Stimulated activated CD8-positive, alpha-beta memory T cell treated with anti-CD3 and anti-CD28 coated beads, Interleukin-4, amount 100 ng/mL, for 4 hours (primary cell): ENCODE measurements at places on chromosomes 5 and 9.

GRCh38 chr5:88719434-88719833 lies 163.6 kb downstream of the MEF2C start:
- DNase-seq: no peak

DNA sequence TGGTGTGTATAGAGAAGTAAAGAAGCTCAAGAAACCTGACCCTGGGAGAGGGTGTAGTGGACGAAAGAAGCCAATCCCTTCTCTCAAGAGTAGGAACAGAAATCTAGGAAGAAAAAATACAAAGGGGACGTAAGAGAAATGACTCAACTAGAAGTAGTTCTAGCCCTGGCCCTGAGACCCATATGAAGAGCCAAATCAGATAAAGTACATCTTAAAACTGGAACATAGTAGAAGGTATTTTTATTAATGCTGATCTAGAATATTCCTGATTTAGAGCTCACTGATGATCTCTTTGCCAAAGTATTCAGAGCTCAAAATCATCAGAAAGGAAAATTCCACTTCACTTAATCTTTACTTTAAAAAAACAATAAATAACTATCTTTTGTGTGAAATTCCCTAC lies 184.8 kb downstream of the MLLT3 start:
- no peak for DNase-seq

- no peak for DNase-seq
Measured at GRCh38 chr9:92108122-92108521, 7.1 kb downstream of the SPTLC1 start.

- no peak for DNase-seq
Measured at GRCh38 chr5:94223235-94223634, 395.2 kb downstream of the KIAA0825 start.

- no peak for DNase-seq
Measured at GRCh38 chr5:27590503-27590902, 552.1 kb upstream of the CDH9 start.

- DNase-seq: no peak
Measured at GRCh38 chr9:83372957-83373356, 165.2 kb downstream of the FRMD3 start.

DNA sequence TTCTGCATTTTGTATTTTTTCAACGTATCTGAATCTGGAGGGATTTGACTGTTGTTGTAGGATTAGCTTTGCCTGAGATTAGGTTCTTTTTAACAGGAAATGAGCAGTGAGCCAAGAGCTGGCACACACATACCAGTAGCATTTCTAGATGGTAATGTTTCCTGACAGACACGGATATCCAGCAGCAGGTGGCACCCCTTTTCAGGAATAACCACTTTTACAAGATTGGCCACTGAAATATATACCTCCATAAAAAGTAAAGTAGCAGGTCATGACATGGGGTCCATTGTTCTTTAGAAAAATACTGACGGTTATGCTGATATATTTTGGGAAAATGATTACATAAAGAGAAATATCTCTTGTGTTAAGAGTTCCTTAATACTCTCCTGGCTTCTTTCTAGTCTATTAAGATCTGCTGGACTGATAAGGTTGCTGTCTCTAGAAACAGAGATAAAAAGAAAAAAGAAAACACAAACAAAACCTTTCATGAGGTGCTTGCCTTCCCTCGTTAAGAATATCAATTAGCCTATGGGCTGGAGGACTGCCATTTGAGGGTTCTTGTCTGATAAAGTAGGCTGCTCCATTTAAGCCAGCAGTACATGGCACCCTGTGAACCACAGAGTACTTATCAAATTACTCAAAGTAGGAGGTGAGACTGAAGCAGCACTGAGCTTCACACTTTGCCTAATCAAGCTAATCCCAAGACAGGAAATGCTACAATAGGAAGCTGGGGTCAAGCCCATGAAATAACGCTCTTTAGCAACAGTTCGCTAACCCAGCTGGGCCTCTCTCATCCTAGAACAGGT lies 101.6 kb upstream of the PCA3 start:
- no peak for DNase-seq

GRCh38 chr9:14813336-14814248 lies 91.1 kb upstream of the CER1 start:
- no peak for DNase-seq

DNA sequence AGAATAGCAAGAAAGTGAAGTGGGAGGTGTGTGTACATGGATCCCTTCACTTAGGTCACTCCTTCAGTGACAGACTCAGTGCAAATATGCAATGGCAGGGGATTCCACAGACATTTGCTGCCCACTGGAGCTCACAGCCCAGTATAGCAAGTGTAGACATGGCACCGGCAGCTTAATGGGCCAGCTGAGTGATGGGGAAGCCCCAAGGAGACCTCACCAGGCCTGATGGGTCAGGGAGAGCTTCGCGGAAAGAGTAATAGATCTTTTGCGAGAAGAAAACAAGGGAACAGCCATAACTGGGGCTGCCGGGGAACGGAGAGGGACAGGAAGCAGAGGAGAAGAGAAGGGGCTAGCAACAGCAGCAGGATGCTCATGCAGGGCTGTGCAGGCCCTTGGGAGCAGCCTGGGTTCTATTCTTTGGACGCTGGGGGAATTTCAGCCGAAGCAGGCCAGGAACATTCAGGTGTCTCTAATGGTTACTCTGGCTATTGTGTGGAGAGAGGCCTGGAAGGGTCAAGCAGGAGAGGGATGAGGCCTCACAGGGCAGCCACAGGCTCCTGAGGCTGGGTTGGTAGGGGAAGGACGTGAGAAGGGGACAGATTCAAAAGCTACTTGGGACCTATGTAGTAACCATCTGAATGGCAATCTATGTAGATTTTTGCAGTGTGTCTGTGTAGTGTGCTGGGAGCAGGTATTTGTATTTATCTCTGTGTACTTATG lies 27.0 kb downstream of the TCF7 start:
- no peak for DNase-seq

DNA sequence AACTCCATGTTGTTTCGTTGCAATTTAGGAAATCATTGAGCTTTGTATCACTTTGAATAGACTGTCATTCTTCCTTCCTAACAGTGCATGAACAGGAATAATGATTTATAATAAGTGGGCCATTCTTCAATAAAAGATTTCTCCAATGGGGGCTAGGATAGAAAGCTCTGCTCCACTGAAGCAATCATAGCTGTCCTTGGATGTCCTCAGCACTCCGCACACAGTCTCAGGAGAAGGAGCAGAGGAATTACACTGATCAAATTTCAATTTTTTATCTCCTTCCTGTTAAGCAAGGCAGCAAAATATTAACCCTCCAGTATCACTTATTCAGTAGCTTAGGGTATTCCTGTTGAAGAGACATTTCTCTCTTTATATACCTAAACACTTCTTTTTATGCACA lies 532.7 kb upstream of the ST8SIA4 start:
- DNase-seq: no peak

GRCh38 chr5:102701748-102702147 lies 53.4 kb upstream of the PAM start:
- DNase-seq: no peak

GRCh38 chr5:152607401-152608160 lies 202.5 kb upstream of the NMUR2 start:
- DNase-seq: no peak

DNA sequence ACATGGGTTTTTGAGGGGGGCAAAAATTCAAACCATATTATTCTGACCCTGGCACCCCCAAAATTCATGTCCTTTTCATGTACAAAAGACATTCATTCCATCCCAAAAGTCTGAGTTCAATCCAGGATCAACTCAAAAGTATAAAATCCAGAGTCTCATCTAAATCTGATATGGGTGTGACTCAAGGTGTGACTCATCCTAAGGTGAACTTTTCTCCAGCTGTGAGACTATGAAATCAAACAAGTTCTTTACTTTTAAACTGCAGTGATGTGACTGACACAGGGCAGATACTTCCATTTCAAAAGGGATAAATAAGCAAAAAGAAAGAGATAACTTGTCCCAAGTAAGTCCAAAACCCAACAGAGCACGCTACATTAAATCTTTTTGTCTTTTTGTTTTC lies 20.6 kb upstream of the CYLC2 start:
- no peak for DNase-seq

GRCh38 chr9:137218754-137219271 lies 3.2 kb downstream of the RNF208 start:
- no peak for DNase-seq

- DNase-seq: no peak
Measured at GRCh38 chr9:18499062-18499461, 25.1 kb downstream of the ADAMTSL1 start.

DNA sequence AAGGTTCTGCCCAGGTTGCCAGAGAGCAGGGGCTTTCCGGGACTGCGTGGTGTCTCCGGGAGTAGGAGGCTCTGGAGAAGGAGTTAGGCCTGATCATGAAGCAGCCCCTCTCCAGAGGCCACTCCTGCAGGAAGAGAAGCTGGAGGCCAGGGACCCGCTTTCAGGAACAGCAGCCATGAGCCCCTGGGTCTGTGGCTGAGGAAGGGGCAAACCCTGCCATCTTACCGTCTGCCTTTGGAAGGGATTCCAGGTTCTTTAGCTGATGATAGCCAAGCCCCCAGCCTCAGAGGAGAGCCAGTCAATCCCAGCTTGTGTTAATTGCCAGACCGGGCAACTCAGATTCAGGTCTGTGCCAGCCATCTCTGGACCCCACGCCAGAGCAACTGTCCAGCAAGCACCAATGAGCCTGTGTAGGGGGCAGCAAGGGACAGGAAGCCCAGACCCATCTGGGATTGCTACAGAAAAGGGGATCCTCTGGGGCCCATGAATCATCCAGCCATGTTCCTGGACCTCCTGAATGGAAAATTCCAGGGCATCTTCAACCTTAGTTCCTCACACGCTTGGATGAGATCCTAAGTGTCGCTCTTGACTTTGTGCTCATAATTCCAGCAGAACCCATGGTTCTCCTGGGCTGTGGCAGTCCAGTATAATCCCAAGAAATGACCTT lies 42.7 kb upstream of the MVB12B start:
- DNase-seq: no peak

GRCh38 chr5:107860044-107860443 lies 189.3 kb upstream of the EFNA5 start:
- no peak for DNase-seq

- DNase-seq: no peak
Measured at GRCh38 chr5:69432412-69433206, 17.7 kb downstream of the MARVELD2 start.

- DNase-seq: no peak
Measured at GRCh38 chr5:57174890-57175510, 1.1 kb downstream of the GPBP1 start.

GRCh38 chr5:132026516-132027008 lies 15.1 kb upstream of the ACSL6 start:
- no peak for DNase-seq

GRCh38 chr5:175104677-175105076 lies 339.3 kb downstream of the DRD1 start:
- no peak for DNase-seq

DNA sequence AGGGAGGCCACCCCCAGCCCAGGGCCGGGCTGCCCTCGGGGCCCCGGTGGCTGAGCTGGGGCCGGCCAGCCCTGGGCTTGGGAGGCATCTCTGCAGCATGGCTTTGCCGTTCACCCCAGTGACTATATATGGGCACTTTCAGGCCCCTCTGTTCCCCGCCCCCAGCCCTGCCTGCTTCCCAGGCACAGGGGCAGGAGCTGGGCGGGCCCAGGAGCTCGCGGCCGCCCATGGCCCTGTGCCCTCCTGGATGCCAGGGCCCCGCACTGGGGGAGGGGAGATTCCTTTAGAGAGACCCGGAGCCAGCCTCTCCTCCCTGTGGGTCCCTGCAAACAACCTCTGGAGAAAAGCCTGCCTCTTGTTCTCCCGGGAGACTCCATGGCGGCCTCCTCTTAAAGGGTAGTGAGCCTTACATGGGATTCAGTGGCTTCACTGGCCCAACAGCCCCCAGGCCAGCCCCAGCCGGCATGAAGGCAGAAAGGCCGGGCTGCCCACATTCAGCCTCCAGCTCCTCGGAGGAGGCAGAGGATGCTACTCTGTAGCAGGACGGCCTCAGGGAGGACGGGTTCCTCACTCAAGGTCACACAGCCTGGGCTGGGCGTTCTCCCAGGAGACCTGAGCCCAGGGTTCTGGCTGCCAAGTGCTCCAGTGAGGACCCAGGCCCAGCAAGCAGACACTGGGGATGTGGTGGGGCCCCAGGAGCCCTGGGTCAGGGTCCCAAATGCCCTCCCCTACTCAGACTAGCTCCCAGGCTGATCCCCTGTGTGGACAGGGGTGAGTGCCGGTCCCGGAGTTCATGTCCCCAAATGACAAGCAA lies 4.1 kb downstream of the NACC2 start:
- no peak for DNase-seq

GRCh38 chr5:74974451-74975091 lies 77.8 kb downstream of the GCNT4 start:
- no peak for DNase-seq

- DNase-seq: no peak
Measured at GRCh38 chr5:177604116-177604521, 4.2 kb downstream of the B4GALT7 start.

DNA sequence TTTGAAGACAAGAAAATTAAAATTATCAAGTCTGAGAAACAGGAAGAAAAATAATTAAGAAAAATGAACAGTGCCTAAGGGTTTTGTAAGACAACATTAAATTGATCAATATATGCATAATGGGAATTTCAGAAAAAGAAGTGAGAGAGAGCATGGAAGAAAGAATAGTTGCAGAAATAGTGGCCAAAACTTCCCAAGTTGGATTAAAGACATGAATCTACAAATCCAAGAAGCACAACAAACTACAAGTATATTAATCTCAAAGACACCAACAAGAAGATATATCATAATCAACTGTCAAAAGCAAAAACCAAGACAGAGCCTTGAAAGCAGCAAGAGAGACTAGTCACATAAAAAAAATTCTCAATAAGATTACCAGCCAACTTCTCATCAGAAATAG lies 488.0 kb downstream of the RASEF start:
- DNase-seq: no peak

- DNase-seq: no peak
Measured at GRCh38 chr5:5767286-5767928, 344.9 kb downstream of the ICE1 start.

DNA sequence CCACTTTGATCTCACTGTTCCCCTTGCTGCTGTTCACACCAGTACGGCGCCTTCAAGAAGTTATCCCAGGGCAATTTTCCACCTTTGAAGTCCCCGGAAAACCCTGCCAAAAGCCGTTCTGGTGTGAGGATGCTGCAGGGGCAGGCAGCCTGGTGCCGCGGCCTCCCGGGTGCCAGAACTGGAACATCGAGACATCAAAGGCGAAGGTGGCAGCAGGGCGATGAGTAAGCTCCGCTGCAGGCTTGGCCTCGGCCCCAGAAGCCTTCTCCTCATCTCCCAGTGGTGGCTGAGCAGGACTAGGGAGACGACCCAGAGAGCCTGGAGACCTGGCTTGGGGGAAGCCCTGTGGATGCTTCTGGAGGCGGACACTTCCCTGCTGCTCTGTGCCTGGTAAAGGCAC lies 115.3 kb upstream of the MSX2 start:
- DNase-seq: no peak

GRCh38 chr5:33257807-33258429 lies 182.8 kb upstream of the TARS1 start:
- DNase-seq: no peak

- DNase-seq: no peak
Measured at GRCh38 chr5:159444441-159445082, 114.3 kb upstream of the IL12B start.

- DNase-seq: no peak
Measured at GRCh38 chr5:152113401-152113800, 188.8 kb upstream of the GLRA1 start.
